Activated naive CD8-positive, alpha-beta T cell treated with anti-CD3 and anti-CD28 coated beads for 36 hours (primary cell): ENCODE measurements at places on chromosomes 16 and 17. TPM values are rescaled to one million over a fixed set of nuclear protein-coding genes. Genes with fewer than 3 reads are reported as not detected.

DNA sequence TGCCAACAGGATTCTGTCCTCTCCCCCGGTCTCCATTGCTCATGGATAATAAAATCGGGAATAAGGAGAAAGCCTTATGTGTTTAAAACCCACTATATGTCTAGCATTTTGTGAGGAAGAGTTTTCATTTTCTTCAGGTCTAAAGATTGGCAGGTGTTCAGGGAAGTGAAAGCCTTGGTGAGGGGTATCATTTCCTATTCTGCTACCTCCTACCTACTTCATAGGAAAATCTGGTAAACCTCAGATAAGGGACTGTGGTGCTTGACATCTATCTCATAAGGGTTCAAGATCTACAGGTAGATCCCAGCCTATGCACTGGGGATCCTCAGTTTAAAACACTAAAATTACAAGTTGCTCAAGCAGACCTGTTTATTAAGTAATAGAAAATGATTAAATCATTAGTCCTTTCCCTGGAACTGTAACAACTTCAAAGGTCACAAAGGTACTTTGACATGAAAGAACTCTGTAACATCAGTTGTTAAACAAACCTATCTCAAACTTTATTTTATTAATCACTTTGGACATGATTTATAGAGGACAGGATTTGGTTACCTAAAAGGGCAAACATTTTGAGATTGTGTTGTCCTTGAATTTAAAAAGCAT is 6.5 kb downstream of the MOSMO start:
- no peak for DNase-seq

- no peak for DNase-seq
Measured at GRCh38 chr17:32656886-32657285, 170.1 kb downstream of the CDK5R1 start.

- no peak for DNase-seq
Measured at GRCh38 chr17:39096508-39097149, 54.8 kb downstream of the PLXDC1 start.

DNA sequence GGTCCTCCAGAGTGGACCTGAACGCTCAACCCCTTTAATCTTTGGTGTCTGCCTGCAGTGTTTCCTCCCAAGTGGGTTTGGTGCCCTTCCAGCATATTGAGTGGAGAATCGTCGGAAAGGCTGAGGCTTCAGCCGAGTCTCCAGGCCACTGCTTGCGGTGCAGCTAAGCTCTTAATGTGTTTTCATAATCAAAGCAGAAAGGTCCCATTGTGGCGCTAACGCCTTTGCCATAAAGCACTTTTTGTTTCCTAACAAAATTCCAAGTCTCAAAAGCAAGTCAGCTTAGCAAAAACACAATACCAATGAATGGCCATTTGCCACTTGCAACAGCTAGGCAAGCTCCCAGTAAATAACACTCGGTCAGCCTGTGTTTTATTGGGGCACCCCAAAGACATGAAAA is 57.6 kb downstream of the KSR1 start:
- no peak for DNase-seq

GRCh38 chr16:1545044-1546040 is 11.9 kb downstream of the TMEM204 start:
- no peak for DNase-seq

DNA sequence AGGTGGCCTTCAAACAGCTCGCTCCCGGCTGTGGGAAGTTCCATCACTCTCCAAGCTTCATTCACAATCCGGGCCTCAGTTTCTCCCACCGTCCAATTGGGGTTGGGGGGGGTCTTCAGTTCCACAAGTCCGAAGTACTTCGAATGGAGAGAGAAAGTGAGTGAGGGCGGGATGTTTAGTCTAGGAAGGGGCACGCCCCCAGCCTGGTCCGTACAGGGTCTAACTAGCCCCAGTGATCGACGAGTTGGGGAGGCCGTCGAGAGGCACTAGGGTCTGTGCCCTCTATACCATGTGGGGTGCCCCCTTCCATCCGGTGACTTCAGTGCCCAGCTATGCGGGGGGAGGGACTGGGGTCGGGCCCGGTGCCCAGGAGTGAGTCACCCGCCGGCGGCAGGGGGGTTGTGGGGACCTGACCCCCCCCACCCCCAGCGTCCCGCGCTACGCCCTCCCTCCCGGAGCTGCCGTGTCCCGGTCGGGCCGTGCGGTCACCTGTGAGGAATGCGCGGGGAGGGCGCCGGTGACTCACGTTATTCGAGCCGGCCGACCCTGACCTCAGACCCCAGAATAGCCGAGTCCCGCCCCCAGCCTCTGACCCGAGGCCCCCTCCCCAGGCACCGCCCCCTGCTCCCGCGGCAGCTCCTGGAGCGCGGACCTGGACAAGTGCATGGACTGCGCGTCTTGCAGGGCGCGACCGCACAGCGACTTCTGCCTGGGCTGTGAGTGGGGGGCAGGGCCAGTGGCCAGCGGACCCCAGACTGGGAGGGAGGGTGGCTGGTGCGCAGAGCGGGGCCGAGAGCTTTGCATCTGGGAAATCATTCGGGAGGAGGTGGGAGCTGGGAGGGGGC is 658 bp downstream of the TNFRSF12A start:
- peak; percentile 48 for DNase-seq

GRCh38 chr17:19385521-19385983 is 1.4 kb downstream of the MFAP4 start:
- no peak for DNase-seq

GRCh38 chr16:84194470-84195200 is 3.7 kb downstream of the ADAD2 start:
- DNase-seq: peak; percentile 66

GRCh38 chr17:17141860-17142552 is 64.1 kb downstream of the PLD6 start:
- DNase-seq: peak; percentile 37

DNA sequence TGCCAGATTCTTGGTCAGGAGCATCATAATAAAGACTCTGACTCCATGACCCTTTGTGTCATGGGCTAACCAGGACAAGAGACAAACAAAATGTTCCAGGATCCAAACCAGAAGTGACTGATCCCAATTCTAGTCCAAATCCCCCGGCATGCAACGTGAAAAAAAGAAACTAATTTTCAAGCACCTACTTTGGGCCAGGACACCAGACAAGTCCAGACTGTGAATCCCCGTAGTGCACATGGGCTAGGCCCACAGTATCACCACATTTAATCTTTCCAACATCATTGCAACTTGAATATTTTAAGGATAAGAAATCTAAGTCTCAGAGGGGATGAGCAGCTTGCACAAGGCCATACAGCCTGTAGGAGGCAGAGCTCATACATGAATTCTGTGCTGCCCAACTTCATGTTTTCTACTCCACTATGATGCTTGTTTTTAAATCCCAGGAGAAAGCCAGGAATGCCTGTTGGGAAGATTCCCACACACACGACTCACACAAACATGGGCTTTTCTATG is 365.7 kb downstream of the NPIPA8 start:
- DNase-seq: no peak

GRCh38 chr17:64388961-64389565 is 1.6 kb downstream of the PECAM1 start:
- DNase-seq: no peak

SLC16A11 gene
- 1.5 TPM for total RNA-seq

WFIKKN2 gene
- total RNA-seq: not detected

CDH1 gene
- total RNA-seq: 0.16 TPM

TMEM235 gene
- total RNA-seq: not detected

KRT12 gene
- not detected for total RNA-seq

HS3ST3B1 gene
- total RNA-seq: 5.9 TPM

GNG13 gene
- not detected for total RNA-seq

TMEM208 gene
- 48.6 TPM for total RNA-seq
